Naive B cell (primary cell): ENCODE measurements at places on chromosomes 2 and 18.

DNA sequence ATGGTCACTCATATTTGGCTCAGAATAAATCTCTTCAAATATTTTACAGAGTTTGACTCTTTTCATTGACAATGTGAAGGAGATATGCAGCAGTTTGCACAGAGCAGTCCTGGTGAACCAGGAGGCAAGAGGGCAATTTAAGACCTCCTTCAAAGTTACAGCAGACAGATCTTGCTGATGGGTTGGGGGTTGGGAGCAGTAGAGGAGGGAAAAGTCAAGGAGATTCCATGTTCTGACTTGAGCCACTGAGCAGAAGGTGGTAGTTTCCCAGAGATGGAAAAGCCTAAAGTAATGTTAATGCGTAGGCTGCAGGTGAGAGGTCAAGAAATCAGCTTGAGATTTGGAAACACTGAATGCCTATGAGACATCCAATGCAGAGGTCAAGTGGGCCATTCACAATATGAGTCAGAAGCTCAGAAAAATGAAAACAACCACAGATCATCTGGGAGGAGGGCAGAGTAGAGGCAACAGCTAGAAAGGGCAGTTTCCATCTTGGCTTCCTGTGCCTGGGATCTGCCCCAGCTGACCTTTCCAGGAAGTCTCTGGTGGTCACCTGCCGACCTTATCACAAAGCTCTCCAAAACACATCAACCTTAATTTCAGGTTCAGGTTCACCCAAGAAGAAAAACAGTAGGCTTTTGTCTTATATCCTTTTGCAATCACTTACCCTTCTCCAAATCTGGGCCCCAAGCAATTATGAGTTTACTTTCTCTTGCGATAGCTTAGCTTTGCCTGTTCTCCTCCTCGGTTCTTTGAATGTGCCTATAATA is 197.5 kb upstream of the ARL4C start:
- no peak for DNase-seq

- no peak for DNase-seq
Observed at GRCh38 chr2:233928594-233929351, 11.6 kb downstream of the TRPM8 start.

- DNase-seq, result no peak
Observed at GRCh38 chr2:239644011-239644410, 243.2 kb upstream of the HDAC4 start.

GRCh38 chr2:8647462-8647857 is 34.4 kb upstream of the ID2 start:
- DNase-seq, result no peak

- DNase-seq, result no peak
Observed at GRCh38 chr2:214742119-214742518, 67.4 kb downstream of the BARD1 start.

DNA sequence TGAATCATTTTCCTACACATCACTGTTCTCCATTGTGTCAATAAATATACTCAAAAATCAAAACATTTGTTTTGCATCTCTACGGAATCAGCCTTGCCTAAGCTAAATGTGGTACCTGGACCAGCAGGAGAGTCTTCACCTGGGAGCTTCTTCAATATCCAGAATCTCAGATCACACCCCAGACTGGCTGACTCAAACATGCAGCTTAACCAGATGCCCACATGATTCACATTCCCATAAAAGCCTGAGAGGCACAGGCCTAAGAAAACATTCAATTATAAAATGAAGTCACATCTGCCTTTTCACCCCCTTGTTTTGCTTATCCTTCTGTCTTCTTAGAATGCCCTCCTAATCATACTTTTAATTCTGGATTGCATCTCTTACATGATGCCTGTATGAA is 1045.5 kb upstream of the NXPH2 start:
- no peak for DNase-seq

- DNase-seq, result no peak
Observed at GRCh38 chr2:9401646-9402371, 21.5 kb downstream of the ITGB1BP1 start.

GRCh38 chr2:96839875-96840850 is 3.7 kb downstream of the ANKRD23 start:
- DNase-seq, result no peak

DNA sequence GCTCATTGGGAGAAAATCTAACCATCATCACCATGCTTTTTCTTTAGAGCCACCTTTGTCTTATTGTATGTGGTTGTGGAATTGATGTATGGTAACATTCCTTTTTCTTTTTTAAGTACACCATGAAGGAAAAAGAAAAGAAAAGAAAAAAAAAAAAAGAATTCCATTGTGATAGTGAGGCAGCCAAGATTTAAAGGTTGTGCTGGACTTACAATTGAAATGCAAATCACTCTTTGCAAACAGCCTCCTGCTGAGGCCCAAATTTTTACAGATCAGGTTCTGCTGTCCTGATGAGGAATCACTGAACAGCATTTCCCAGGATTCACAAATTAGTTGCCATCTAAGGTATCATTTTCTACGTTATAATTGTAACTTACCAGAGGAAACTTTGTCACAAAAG is 1101.0 kb upstream of the FANCL start:
- no peak for DNase-seq

DNA sequence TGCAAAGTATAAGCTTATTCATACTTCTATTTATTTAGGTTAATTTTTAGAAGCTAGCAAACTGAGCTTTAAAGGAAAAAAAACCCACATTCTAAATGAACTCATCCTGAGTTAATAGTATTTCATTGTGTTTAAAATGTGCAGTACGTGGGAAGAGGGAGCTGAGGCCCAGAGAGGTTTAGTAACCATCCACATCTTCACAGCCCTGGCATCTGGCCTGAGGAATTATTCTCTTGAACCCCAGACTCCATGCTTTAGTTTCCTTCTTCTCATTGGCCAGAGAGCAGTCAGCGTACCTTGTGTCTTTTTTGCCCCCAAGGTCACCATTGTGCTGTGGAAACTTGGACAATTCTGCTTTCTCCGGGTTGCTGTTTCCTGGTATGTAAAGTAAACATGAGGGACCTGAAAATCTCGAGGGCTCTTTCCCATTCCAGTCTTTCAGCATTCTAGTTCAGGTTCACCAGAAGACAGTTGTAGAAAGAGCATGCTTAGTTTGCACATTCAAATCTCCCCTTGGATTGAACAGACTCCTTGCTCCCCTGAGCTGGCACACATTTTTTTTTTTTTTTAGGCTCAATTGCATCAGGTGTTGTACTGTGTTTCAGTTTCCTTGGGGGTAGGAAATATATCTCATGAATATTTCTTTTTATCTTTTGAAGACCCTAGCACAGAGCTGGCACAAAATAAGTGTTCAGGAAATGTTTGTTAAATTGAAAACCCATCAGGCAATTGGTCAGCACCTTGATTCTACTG is 81.4 kb downstream of the MYCN start:
- no peak for DNase-seq

GRCh38 chr2:101698014-101698843 is 722 bp downstream of the MAP4K4 start:
- DNase-seq, result no peak

- DNase-seq, result no peak
Observed at GRCh38 chr2:212538305-212539071, at the start of gene ERBB4. Gene ERBB4 (minus strand): TSS chr2:212538802. CDS start chr2:212538530, 272 bp downstream.

DNA sequence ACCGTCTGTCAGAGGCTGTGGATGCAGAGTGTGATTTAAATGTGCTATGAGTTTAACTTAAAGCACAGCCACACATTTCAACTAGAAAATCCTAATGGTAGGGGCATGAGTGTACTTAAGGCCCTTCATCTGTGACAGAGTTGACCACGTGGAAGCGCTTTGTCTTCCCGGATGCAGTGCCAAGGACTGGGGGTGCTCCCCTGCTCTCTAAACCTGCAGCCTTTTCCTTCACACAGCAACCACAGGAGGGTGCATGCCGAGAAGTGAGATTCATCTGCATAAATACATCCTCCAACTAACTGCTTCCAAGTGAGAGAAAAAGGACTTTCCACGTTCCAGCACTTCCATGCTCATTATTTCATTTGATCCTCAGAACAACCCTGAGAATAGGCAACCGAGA is 149.6 kb downstream of the MYT1L start:
- no peak for DNase-seq

- DNase-seq, result no peak
Observed at GRCh38 chr2:240514631-240515030, 43.2 kb downstream of the ANKMY1 start.

DNA sequence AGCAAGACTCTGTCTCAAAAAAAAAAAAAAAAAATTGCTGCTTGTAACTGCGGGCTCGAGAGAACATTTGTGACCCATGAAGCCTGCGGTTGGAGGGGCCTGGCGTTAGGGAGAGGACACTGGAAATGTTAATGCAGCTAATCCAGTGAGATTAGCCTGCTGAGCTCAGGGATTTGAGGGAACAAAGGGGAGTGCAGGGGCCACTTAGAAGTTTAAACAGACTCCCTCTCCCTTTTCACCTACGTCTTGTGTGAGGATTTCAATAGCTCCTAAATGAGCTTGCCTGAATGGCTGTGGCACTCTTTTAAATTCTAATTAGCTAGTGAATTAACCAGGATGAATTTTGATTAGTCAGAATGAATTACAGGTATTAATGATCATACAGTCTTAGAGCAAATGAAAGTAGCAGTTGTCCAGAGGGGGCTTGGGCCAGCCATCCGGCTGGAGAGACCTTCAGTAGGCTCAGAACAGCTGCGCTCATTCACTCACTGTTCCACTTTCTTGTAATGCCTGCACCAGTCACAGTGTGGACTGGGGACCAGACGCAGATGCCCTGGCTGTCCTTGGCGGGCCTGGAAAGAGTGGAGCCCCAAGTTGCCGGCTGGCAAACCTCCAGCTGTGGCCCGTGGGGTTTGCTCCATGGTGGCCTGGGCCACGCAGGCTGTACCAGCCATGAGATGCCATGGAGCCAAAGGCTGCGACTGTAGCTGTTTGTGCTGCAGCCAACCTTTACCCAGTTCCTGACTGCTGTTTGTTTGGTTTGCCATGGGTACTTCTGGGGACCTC is 20.8 kb downstream of the LDLRAD4 start:
- DNase-seq, result no peak

DNA sequence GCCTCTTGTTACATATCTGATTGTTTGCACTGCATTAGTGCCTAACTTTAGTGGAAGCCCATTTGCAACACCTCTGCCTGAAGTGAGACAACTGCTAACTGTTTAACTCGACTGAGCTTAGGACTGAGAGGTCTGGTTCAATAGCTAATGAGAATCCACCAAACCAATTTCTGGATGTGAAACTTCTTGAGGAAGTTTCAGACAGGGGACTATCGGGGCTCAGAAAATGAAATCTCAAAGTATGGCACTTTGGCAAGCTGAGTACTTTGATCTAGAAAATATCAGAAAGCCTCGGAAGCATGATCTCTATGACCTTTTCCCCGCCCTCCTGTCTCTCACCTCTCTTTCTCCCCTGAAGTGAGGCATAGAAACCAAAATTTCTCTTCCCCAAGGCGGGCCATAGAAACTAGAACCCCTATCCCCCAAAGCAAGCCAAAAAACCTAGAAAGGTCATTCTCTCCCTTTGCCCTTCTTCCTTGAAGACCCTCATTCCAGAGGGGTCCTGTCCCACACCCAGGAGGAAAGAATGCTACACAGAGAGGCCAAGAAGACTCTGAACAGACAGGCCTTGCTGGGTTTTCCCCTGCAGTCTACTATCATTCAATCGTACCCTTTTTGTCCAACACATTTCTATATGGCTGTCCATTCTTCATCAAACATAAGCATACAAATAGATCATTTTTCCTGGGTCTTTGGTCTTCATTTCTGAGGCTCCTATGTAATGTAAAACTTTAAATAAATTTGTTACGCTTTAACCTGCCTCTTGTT is 69.6 kb upstream of the CREB1 start:
- no peak for DNase-seq

DNA sequence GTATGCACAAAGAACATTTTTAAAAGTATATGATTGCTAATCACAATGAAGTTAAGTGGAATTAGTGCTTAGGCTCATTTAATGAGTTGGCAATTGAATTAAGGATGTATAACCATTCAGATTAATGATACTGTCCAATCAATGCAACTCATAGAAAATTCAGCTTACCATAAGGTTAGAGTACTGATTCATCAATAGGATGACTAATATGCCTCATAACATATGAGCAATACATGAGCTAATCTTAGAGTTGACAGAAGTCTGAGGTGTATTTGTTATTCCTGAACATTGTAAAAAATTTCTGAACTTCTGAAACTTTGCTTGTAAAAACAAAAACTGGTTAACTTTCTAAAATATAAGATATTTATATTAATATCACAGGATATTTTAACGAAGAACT is 118.3 kb upstream of the NETO1 start:
- DNase-seq, result no peak

GRCh38 chr2:192186806-192187205 is 7.9 kb downstream of the TMEFF2 start:
- no peak for DNase-seq

DNA sequence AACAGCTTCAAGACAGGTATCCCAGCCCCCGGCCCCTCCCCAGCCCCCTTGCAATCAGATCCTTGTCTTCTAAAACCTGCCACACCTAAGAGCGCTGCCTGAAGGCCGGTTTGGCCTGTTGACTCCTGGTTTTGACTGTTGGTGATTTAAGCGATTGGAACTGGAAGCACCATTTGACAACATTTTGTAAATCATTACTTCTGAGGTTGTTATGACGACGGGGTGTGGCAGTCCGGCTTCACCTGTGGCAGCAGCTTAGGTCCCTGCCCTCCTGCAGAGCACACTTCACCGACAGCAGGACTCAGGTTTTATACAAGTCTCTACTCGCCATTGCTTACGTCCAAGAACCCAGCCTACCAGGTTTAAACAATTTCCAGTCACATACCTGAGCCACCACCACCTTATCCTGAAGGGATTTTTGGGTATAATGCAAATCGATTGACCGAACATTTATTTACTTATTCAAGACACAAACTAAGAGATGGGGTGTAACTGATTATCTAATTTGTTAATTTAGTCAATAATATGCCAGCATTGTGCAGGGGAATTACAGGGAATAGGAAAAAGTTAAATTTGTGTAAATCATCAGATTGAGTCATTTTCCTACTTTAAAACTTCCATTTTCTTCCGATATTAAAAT is 707 bp upstream of the DGUOK start:
- DNase-seq, result no peak

DNA sequence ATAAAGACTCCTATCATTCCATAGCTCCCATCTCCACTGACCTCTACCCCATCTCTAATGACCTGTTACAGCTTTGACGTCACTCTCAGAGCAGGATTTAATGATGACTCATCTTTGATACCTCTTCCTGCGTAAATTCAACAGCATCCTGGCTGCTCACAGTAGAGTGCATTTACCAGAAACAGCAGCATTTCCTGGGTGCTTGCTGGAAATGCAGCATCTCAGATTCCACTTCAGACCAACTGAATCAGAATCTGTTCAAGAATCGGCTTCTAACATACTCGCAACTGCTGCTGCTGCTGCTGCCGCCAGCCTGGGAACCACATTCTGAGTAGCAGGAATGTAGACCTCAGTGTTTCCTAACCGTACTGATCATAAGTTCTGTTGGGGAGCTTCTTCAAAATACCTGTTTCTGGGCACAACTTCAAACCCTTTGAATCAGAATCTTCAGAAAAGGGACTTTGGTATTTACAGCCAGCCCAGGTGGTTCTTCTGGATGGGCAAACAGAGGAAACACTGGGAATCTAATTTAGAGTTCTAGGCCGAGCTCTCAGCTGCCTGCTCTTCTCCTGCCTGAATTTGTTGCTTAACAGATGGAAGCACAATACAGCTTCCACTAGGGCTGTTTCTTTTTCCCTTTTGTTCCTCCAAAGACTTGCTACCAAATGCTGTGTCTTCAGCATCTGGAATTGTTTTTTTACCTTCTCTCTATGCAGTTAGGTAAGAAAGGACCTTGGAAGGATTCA is 241.4 kb downstream of the NCKAP5 start:
- DNase-seq, result no peak

GRCh38 chr18:67232406-67232805 is 284.1 kb downstream of the DSEL start:
- DNase-seq, result no peak

GRCh38 chr2:232457121-232458011 is 1.4 kb downstream of the ALPI start:
- no peak for DNase-seq

GRCh38 chr2:151287513-151288250 is 1.8 kb downstream of the NMI start:
- no peak for DNase-seq
